ENCODE measurements at places on chromosomes 6 and 20.
A peak's percentile ranks its signal among the peaks of the same experiment; 100 is the strongest.

DNA sequence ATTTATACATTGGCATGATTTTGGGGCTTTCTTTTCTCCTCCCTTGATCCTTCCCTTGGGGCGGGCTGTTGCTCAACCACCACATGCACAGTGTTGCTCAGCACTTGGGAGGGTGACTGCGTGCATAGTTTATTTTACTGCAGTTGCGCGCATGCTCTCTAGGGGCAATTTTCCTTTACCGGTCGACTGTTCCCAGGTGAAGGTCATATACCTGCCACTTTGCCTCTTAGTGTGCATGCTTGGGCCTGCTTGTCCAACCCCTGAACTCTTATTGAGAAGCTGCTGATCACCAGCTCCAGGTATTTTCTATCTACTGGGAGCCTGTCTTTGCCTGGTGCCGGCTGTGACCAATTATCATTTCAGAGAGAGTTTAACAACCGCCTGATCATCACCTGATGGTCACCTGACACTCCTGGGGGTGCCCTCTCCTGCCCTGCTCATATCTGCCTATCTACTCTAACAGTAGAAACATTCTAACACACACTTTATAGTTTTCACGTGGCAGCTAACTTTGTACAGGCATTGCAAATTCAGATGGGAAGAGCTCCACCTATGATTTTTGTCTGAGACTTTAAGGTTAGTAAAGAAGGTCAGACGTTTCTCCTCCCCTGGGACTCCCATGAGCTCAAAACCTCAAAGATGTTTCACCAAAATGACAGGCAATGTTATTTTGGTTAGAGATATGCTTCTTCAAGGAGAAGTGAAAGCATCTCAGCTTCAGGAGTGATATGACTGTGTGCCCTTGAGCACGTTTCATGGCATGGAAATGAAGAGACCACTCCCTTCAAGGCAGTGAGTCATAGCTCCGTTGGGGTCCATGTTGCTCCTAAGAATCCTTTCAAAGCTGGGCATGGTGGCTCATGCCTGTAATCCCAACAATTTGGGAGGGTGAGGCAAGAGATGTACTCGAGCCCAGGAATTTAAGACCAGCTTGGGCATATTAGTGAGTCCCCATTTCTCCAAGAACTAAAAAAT is 227.5 kb upstream of the MYLIP start:
- no peak for DNase-seq

DNA sequence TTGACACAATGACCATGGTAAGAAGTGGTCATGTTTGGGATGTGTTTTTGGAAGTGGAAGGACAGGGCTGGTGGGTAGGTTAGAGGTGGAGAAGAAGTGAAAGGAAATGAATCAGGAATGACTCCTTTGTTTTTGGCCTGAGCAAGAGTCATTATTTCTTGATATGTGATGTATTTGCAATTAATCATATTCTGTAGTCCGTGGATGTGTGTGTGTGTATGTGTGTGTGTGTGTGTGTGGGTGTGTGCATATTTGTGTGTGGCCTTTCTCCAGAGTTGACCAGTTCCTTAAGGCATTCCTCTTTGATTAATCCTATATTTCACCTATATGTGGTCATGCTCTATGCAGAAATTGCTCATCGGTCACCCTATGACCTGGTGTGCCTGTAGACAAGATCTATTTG is 130.7 kb downstream of the UTRN start:
- DNase-seq: no peak

GRCh38 chr6:120826253-120826652 is 508.0 kb downstream of the TBC1D32 start:
- DNase-seq: peak; percentile 3

DNA sequence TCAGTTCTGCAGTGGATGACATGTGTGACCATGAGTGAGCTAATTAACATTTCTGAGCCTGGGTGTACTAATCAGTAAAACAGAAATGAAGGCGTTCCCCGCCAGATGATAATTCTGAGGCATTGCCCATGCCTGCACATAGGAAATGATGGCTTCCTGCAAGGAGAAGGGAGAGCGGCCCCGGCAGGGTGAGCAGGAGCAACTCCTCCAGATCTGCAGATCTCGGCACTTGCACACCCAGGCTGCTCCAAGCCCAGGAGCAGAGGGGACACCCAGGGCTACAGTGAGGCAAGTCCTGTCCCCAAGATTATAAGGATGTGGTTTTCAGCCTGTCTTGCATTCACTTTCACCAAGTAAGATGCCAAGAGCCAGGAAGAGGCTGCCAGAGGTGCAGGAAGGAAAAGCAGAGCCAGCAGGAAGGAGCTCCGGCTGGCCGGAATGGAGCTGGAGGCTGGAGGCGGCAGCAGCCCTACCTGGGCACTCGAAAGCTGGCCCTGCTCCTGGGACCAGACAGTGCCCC is 177.5 kb upstream of the CST7 start:
- no peak for DNase-seq

- no peak for DNase-seq
These were observed 186.2 kb upstream of the GJE1 start for GRCh38 chr6:141946502-141946901.

DNA sequence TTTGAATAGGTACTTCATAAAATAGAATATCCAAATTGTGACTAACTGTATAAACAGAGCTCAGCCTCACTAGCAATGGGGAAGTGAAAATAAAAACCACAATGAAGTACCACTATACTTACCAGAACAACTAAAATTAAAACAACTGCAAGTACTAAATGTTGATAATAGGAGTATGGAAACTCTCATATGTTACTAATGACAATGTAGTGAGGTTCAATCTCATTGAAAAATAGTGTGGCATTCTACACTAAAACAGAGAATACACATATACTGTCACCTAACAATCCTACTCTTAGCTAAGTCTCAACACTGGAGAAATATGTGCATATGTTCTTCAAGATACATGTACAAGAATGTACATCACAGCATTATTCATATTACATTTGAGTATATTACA is 132.0 kb upstream of the CARMIL1 start:
- DNase-seq: no peak

DNA sequence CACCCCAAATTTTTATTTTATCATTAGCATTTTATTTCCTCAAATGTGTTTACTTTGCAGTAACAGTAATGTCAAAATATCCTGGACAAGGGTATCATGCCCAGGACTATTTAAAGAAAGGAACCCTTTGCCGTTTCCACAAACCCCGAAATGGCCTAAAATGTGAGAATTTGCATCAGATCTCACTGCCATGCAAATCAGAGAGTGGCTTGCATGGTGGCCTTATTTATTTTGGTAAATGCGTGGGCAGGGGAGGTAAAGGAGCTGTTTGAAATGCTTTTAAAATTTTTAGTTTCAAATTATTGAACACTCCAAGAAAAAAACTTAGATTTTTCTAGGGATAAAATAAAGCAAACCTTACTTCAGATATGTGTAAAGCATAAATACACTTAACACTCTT is 43.8 kb downstream of the ADAT2 start:
- no peak for DNase-seq

GRCh38 chr6:116888732-116889360 is 11.8 kb downstream of the RFX6 start:
- DNase-seq: no peak

DNA sequence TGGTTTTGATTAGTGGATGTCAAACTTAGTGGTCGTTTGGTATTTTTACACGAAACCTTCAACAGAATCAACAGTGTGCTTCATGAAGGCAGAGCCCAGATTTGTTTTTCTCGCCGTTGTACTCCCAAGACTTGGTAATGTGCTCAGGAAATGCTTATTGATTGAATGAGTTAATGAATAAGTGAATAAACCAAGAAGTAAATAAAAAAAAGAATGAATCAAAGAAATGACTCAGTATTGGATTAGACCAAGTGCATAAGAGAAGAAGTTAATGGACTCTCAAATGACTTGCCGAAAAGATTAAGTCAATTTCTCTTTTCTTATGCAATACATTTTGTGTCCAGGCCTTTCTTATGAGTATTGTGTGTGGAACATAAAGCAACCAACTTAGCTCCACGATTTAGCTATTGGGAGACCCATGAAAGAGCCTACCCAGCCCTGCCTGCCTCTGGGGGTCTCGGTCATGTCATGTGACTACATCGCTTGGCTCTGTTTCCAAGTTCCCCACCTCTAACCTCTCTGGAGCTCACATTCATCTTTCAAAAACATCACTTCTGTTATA is 10.6 kb upstream of the FUCA2 start:
- no peak for DNase-seq

- no peak for DNase-seq
These were observed 156.9 kb downstream of the CDKAL1 start for GRCh38 chr6:20691185-20691584.

GRCh38 chr6:1336246-1336843 is 24.4 kb downstream of the FOXQ1 start:
- DNase-seq: no peak

GRCh38 chr6:160328447-160328846 is 19.7 kb upstream of the SLC22A3 start:
- DNase-seq: no peak

DNA sequence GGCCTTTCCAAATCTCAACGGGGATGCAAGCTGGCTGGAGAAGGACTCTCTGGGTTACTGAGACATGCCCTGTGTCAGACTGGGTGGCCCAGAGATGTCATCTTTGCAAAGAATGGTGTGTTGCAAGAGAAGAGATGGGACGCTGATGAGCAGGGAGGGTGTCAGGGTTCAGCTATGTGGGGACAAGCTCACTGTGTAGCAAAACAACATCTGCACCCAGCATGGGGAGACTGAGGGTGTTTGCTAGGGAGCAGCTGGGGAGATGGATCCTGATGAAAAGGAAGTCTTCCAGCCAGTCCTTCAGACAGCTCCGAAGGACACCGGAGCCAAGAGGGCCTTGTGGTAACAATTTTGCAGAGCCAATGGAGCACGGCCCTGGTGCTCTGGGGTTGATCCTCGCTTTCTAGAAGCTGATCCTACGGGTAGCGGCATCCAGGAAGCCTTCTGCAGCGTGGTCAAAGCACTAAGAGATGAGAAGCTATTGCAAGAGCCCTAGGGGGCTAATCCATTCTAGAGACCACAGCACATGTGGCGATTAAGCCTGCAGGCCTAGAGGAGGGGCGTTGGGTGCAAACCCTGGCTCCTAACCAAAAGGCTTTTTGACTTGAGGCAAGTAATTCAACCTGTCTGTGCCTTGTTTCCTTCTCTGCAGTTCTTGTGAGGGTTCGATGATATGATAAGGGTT is 39.9 kb downstream of the EDN3 start:
- no peak for DNase-seq

- no peak for DNase-seq
These were observed 137.5 kb downstream of the NRN1 start for GRCh38 chr6:5869261-5869660.

- DNase-seq: no peak
These were observed 33.8 kb upstream of the E2F3 start for GRCh38 chr6:20367743-20368485.

DNA sequence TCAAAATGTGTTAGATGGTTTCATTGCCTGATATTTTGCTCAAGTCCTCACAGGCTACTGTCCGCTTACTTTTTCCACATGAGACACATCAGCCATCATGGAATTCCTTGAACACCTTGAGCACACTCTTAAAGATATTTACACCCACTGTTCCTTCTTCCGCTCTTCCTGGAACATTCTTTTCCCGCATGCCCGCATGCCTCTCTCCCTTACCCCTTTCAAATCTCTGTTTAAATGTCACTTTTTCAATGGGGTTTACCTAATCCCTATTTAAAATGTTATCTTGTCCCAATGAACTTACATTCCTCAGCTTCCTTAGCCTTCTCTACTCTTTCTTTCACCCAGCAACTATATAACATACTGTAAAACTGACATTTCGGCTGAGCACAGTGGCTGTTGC is 503.3 kb upstream of the PTCHD4 start:
- DNase-seq: no peak

DNA sequence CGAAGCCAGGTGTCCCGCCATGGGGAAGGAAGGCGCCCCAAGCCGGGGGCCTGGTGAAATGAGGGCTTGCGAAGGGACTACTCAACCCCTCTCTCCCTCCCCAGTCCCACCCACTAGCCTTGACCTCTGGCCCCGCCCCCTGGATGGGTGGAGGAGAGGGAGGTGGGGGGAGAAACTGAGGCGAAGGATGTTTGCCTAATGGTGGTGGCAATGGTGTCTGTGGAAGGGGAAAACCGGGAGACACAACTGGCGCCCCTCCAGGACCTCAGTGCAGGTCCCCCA is at the start of gene POU5F1:
POU5F1 (minus strand) TSS at position 83 of the 282 bp plus-strand sequence; CDS start at position 21, 62 bp downstream.
- DNase-seq: no peak

DNA sequence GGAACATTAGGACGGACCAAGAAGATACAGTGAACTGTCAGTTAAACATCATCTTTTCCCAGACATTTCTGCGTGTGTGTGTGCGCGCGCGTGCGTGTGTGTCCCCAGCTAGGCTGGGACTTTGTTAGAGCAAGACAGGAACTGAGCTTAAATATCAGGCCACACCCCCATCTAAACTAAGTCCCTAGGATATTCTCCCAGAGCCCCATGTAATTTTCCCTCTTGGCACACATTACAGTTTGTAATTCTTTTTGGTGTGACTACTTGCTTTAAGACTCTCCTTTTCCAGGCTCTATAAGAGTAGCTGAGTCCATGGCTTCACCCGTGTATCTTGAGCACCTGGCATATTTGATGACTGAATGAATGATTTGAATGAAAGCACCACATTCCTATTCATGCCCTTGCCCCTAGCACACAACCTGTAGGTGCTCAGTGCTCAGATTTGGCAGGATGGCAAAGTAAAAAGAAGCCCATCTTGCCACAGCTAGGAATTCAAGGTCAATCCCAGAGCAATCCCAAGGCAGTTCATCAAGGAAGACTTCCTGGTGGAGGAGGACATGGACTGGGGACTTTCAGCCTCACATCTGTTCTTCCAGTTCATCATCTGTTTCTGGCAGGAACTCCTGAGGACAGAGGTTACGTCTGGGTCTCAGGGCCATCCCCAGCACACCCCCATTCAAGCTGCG is 69.2 kb downstream of the MRPL14 start:
- DNase-seq: no peak

- no peak for DNase-seq
These were observed 23.5 kb downstream of the GFOD1 start for GRCh38 chr6:13463941-13464340.

DNA sequence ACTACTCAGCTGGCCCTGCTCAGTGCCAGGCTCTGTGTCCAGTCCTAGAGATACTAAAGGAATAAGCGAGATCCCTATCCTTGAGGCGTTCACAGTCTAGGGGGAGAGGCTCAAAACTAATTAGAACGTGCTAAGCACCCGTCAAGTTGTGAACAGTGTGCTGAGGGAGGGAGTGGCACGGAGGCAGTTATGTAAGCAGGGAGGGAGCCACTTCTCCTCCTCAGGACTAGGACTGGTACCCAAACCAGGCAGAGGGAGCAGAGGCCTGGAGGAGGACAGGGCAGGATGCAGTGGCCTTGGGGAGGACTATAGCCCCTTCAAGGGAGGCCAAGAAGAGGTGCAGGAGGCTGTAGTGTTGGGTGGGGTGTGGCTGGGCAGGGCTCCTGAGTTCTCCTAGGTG is 39.6 kb upstream of the VSTM2L start:
- DNase-seq: no peak

DNA sequence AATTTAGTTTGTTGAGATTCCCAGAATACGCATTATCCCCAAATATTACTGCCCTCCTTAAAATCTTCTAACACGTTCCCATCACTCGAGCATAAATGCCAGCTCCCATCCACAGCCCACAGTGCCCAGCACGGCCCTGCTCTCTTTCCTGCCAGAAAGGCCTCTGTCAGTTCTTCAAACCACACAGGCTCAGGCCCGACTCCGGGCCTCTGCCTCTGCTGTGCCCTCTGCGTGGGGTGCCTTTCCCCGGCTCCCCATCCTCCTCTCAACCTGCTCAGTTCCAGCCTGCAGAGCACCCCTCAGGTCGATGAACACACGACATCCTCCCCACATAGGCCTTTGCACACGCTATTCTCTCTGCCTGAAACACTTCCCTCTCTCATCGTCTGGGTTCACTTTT is 12.8 kb downstream of the ULBP3 start:
- DNase-seq: no peak
